ENCODE measurements at places on chromosomes 6 and 20.

- no peak for DNase-seq
Measured at GRCh38 chr6:67458265-67458664, 1176.8 kb upstream of the ADGRB3 start.

DNA sequence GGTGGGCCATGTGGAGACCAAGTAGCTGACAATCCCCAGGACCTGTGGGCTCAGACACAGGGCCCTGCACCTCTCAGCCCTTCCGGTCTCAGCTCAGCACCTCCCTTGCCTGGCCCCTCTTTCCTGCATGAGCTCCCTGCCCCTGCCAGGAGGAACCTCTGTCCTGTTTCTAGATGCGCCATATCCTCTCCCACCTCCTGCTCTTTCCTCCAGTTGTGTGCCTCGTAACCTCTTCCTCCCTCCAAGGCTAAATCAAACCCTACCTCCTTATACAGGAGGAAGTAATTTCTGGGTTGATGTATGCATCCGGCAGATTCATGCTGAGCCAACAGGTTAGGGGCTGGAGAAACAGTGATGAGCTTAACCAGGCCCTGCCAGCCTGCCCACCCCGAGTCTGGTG, 30.9 kb downstream of the ITPR3 start:
- no peak for DNase-seq

DNA sequence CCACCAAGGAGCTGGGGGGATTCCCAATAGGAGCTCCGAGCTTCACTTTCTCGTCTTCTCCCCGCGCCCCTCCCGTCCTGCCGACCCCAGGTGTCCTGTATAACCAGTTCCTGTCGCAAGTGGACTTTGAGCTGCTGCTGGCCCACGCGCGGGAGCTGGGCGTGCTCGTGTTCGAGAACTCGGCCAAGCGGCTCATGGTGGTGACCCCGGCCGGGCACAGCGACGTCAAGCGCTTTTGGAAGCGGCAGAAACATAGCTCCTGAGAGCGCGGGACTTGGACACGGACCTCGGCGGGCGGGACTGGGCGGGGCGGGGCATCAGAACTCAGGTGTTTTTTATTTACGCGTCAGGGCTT, 340 bp upstream of the VARS2 start:
- DNase-seq, result no peak

- no peak for DNase-seq
Measured at GRCh38 chr6:24927985-24928745, 7.6 kb downstream of the RIPOR2 start.

GRCh38 chr6:135439549-135439948, 58.0 kb downstream of the AHI1 start:
- no peak for DNase-seq

DNA sequence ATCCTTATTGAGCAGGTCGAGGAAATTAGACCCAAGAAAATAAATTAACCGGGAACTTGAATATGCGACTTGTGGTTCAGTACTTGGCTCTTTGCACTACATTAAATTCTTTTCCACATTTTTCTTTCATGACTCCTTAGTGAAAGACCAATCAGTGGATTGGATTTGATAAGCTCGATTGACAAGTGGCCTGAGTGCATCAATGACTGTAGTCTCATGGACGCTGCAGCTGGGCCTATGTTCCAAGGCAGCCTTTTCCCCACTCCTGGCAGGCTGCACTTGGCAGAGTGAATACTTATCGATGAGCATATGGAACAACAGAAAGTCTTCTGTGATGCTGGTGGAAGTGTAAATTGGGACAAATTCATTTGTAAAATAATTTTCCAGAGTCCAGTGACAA, 210.8 kb upstream of the EXOC2 start:
- DNase-seq, result no peak

DNA sequence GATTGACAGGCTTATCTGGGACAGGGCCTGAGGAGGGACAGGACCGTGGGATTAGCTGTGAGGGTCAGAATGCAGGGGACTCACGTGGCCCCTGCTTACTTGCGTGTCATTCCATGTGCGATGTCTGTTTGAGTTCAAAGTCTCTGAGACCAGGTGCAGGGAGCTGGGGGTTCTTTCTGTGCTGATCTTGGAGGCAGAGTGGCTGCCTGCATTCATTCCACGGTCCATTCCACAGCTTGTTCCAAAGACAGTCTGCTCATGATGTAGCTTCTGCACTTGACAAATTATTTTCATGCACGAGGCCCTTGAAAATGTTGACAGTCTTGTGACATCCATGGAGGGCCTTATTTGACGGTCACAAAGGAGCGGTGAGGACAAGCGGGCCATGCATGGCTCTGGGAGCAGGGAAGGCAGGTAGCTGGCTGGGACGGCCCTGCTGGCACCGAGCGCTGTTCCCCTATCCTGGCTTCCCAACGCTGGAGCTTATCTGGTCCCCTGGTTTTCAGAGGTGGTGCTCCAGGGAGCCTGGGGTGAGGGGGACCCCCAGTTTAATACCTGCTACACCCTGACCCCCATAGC, 156.3 kb upstream of the RNF24 start:
- no peak for DNase-seq

DNA sequence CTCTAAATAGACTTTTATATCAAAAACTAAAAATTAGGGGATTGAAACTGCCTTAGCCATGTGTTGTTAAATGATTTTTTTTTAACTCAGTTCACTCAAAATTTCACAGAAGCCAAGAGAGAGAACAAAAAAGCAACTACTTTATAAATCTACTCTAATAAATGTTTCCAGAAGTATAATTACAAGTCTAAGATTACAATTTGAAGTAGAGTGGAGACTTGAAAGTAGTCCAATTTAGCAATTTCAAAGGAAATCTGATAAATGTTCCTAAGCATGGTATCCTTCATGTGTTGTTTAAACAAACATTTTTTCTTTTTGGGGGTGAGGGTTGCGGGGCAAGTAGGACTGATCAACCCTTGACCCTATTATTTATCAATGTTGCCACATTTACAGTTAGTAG, 72.6 kb downstream of the PHIP start:
- no peak for DNase-seq

GRCh38 chr6:54899986-54900385, 53.4 kb downstream of the FAM83B start:
- no peak for DNase-seq

GRCh38 chr20:10402938-10403608, 30.9 kb downstream of the MKKS start:
- DNase-seq, result no peak

DNA sequence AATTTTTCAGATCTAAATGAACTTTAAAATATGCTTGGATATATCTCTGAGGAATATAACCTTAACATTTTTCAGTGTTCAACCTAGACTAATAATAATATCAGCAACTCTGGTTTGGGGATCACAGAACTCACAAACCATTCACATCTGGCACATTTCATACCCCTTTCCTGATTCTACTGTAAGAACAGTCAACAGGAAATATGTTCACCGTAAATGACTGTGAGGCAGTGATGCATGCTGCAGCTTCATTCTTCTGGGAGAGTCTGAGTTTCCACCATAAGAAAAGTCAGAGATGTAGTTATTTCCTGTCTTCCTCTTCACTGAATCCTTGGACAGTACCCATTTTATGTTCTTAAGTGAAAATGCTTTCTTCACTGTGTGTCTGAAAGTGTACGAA, 134.2 kb upstream of the IFNGR1 start:
- DNase-seq, result no peak

GRCh38 chr6:131660195-131660594, 23.1 kb downstream of the ENPP3 start:
- no peak for DNase-seq

DNA sequence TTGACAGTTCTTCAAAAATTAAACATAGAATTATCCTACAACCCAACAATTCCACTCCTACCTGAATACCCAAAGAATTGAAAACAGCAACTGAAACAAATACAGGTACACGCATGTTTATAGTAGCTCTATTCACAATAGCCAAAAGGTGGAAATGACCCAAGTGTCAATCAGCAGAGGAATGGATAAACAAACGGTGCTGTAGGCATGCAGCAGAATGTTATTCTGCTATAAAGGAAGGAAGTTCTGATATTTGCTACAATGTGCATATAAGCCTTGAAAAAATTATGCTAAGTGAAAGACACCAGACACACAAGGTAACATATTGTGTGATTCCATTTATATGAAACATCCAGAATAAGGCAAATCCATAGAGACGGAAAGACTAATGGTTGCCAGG, 38.5 kb upstream of the PRELID3B start:
- DNase-seq, result no peak

- no peak for DNase-seq
Measured at GRCh38 chr20:41234041-41234440, 83.5 kb downstream of the ZHX3 start.

DNA sequence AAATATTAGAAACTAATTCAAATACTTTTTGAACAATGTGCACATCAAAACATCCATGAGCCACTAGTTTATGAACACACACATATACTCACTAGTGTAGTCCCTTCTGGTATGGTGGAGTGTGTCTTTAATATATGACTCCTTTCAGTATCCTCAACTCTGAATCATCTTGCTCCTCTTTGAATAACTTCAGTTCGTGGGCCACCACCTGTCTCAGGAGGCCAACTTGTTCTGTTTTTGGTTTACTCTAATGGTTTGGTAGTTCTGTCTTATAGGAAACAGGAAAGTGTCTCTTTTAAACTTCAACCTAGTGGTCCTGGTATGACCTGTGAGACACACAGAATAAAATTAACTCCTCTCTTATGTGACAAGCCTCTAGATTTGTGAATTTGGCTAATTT, 55.6 kb downstream of the ZNF292 start:
- no peak for DNase-seq

GRCh38 chr20:36624068-36624943, 18.7 kb downstream of the RAB5IF start:
- no peak for DNase-seq

- DNase-seq, result no peak
Measured at GRCh38 chr20:14418376-14418775, 81.0 kb upstream of the FLRT3 start.

DNA sequence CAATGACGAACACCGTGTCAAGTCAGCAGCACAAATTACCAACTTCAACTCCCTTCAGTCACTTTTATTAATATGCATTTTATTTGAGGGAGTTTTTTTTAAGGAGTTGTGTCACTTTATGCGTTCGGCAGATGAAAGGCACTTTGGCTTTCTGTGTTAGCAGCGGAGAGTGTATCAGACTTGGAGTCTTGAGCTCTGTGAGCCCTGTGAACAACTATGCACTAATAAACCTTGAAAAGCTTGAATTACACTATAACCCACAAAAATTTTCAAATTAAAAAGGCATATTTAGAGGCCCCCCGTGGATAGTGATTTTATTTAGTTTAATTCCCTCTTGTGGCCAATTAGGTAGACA, 335.3 kb upstream of the NT5E start:
- no peak for DNase-seq

- DNase-seq, result no peak
Measured at GRCh38 chr6:167907837-167908681, 81.3 kb downstream of the AFDN start.

- no peak for DNase-seq
Measured at GRCh38 chr20:63106108-63106764, 99.5 kb upstream of the BHLHE23 start.

- DNase-seq, result no peak
Measured at GRCh38 chr6:143160439-143161220, 99.9 kb downstream of the AIG1 start.
